ENCODE measurements at places on chromosomes 7 and 10.
A peak's percentile ranks its signal among the peaks of the same experiment; 100 is the strongest.

DNA sequence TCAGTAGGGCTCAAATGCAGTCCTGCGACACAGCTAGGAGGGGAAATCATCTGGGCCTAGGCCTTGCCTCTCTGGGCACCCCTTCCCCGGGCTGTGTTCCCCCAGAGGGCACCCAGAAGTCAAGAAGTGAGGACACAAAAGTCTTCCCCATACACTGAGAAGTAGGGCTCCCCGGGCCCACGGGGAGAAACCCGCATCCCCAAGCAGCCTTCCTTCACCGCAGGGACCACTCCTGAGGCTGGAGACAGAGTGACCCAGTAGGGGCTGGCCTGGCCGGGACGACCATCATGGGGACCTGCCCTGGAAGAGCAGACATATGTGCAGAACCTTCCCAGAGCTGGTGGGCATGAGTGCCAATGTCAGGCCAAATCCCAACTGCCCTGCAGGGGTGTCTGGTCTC is 163.5 kb downstream of the GFRA1 start:
- DNase-seq, result no peak

DNA sequence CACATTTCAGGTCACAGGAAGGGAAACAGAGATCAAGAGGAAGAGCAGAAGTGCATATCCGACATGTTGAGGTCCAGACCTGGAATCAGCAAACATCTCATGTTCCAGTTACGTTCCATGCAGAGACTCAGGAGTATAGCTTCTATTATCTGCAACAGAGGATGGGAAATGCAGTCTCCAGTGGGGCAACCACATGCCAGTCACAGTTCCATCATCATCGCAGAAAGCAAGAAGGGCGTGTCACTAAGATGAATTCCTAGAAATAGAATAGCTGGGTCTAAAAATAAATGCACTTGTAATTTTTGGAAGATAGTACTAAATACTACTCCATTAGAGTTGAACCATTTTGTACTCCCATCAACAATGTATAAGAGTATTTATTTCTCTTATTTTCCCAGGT is 133.2 kb upstream of the MDFIC start:
- DNase-seq, result no peak

DNA sequence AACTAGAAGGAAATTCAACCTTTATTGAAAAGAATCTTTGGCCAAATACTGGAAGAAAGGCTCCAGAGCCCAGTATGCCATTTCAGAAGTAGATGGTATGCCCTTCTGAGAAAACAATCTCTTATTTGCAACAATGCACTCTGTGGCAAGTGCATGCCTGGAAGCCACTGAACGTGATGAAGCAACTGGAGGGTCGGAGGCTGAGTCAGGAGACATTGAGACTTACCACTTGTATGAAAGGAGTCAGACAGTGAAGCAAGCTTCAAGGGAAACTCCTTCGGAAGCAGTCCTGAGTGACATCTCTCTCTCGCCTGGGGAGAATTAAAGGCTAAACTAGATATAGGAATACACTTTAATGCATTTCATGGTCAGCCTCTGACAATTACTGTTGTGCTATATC is 353.7 kb downstream of the NRG3 start:
- DNase-seq, result no peak

- DNase-seq, result no peak
These were observed 325.6 kb downstream of the SORCS3 start for GRCh38 chr10:104966563-104967297.

DNA sequence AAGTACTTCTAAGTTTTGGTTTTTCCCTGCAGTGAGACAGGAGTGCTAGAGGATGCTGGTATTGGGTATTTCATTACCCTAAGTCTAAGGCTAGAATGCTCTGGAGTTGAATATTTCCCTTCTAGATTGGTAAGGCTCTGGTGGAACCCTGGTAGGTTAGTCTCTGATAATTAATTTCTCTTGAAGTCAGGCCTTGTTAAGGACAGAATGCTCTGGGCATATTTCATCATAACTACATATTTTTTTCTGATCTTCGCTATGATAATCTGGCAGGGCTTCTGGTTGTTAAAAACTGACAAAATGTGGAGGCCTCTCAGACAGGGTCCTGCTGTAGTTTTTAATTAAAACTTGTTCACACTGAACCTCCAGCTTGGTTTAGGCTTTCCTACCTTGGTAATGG is 83.8 kb downstream of the CDK13 start:
- no peak for DNase-seq

DNA sequence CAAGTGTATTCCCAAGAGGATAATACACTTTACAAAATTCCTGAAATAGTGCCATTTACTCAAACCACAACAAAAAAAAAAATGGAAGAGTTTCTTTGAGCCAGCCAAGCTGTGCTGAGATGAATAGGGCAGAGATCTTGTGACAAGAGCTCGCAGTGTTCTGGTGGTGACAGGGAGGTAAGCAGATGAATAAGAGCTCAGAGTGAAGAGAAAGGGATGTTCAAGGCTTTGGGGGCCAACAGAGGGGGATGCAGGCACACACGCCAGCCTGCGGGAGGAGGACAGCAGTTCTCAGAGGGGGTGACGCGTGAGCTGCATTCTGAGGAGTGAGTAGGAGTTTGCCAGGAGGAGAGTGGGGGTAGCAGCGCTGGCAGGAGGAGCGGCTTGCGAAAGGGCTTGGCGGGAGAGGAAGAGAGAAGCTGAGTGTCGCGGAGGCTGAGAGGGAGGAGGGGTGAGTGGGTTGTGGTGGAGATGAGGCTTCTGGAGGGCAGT is 194.4 kb upstream of the IMMP2L start:
- DNase-seq, result no peak

GRCh38 chr7:108809356-108809755 is 239.7 kb downstream of the DNAJB9 start:
- DNase-seq, result no peak

DNA sequence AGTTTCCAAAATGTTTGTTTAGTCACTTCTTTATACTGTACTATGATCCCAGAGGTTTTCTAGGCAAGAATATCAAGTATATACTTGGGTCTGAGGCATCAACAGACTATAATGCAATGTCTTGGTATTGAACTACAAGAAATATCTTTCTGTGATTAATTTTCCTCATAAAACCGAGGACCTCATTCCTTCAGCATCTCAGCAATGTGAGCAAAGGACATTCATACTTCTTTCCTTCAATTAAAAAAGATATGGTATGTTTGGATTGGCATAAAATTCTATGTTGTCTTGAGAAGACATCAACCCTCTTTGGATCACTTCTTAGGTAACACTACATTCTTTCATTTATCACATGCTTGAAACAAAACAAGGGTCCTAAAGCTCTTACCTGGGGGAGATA is 524.5 kb downstream of the PHTF2 start:
- DNase-seq, result no peak

DNA sequence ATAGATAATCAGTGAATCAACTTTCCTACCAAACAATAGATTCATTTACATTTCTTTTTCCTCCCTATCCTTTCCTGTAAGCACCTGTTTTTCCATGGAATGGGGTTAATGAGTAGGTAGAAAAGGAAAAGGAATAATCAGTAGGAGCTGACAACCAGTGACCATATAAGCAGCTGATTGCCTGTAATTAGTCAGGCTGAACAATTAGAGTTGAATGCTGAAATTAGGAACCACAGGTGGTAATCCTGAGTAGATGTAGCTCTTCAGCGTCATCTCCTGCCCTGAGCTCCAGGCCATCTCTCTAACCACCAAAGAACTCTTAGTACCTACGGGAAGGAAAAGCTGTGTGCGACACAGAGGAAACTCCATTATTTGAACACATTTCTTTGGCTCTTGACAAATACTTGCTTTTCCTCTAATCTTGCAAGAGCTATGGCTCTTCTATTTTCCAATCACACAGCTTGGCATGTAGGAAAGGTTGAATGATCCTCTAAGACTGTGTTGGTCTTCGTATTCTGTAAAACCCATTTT is 63.8 kb downstream of the KLHDC10 start:
- no peak for DNase-seq

DNA sequence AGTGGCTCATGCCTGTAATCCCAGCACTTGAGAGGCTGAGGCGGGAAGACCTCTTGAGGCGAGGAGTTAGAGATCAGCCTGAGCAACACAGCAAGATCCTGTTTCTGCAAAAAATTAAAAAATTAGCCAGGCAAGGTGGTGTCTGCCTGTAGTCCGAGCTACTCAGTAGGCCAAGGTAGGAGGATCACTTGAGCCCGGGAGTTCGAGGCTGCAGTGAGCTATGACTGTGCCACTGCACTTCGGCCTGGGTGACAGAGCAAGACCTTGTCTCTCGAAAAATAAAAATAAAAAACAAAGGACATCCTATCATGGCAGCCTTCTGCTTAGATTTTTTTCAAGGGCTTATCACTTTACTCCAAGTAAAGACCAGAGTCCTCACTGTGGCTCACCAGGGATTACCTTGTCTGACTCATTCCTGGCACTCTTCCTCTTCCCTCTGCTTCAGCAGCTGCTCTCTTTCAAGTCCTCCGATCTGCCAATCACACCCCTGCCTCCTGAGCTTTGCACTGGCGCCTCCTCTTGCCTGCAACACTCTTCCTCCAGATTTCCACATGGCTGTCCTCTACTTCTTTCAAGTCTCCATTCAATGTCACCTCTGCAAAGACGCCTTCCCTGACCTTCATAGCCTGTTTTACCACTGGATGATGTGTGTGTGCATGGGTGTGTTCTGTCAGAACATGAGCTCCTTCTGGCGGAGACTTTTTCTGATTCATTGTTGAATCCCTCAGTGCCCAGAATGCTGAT is 7.7 kb downstream of the PRTFDC1 start:
- no peak for DNase-seq

DNA sequence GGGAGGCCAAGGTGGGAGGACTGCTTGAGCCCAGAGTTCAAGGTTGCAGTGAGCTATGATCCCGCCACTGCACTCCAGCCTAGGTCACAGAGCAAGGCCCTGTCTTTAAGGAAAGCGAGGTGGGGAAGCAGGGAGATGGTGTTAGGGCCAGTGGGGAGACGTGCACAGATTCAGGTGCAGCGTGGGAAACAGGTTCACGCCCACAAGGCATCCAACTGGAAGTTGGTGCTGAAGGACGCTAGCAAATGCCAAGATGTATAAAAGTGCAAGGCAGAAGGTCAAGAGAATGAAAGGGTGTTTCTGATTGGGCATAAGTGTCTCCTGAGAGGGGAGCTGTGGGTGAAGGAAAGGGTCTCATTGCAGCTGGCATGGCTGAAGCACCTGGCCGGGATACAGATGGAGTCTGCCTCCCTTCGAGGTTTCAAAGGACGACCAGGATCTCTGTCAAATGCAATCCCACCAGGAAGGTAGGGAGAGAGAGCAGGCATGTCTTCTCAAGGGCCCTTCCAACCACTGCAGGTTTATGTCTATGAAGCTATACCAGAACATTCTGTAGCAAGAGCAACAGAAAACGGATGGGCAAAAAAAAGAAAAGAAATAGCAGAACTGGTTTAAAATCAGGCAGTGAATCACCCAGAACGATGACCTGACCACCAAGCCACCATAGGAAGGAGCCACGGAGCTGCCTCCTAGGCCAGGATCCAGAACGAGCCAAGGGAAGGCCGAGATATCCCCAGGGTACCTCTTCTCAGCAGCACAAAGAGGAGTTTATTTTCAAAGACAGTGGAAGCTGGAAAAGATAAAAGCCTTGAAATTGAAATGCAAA is 43.2 kb downstream of the GSDME start:
- no peak for DNase-seq

GRCh38 chr7:21944616-21945453 is 864 bp downstream of the CDCA7L start:
- peak; percentile 5 for DNase-seq

DNA sequence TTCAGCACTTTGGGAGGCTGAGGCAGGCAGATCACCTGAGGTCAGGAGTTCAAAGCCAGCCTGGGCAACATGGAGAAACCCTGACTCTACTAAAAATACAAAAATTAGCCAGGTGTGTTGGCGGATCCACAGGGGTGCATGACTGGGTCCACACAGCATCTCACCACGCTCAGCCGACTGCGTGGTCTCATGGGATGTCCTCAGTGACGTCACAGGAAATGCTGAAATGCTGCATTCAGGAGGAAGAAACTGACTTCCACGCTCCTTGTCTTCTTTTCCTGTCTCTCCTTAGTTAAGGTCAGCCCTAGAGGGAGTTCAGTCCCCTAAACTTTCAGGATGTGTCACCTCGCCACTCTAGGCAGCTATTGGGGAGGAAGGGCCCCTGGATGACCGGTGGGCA is 42.9 kb downstream of the XRCC2 start:
- no peak for DNase-seq

- DNase-seq, result no peak
These were observed 105.4 kb upstream of the FAM133B start for GRCh38 chr7:92695308-92696261.

GRCh38 chr10:60335708-60336107 is 54.0 kb downstream of the ANK3 start:
- DNase-seq, result no peak

DNA sequence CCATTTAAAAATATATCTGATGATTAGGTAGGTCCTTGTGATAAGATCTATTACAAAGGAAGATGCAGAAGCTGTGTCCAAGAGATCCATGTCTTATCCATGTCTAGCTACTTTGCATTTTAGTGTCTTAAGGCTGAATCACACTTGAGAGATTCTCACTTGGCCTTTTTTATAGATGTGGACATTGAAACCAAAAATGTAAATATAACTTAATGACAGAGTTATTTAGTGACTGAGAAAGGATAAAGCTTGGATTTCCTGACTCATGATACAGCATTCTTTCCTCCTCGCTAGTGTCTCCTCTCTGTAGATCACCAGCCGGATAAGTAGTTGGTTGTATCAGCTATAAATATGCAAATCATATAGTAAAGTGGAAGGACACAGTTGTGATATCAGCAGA is 23.3 kb downstream of the INHBA start:
- no peak for DNase-seq

GRCh38 chr7:11858622-11859302 is 26.8 kb upstream of the THSD7A start:
- no peak for DNase-seq

GRCh38 chr7:7996568-7996967 is 28.0 kb downstream of the GLCCI1 start:
- no peak for DNase-seq

- DNase-seq, result no peak
These were observed 1083.1 kb downstream of the KCNMA1 start for GRCh38 chr10:76554478-76554877.

GRCh38 chr10:73772281-73773151 is 9.3 kb upstream of the CHCHD1 start:
- DNase-seq, result peak; percentile 53

- DNase-seq, result no peak
These were observed 52.2 kb downstream of the ASB13 start for GRCh38 chr10:5614155-5614721.

GRCh38 chr7:137772316-137772715 is 74.5 kb downstream of the DGKI start:
- DNase-seq, result no peak

GRCh38 chr7:1595636-1596035 is 25.8 kb upstream of the PSMG3 start:
- no peak for DNase-seq

DNA sequence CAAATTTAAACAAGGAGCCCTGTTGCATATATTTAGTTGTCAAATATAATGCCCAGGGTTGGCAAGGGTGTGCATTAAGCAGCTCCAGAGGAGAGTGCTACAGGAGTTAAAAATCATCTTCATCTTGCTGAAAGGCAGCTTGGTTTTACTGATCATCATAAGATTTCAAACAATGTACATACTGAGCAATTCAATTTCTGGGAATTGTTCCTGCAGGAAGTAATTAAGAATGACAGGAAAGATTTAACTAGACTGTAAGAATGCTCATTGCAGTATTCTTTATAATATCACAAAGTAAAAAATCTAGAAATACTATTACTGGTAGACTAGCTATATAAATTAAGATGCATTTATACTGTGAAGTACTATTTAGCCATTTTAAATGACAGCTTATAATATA is 153.6 kb downstream of the DYNC1I1 start:
- no peak for DNase-seq

Data from stimulated activated CD8-positive, alpha-beta memory T cell treated with anti-CD3 and anti-CD28 coated beads, Interleukin-7, amount 100 ng/mL, for 1 hour (primary cell).